Lower lobe of right lung (tissue), 2 donors: ENCODE measurements at places on chromosomes 4 and X.

GRCh38 chrX:150692831-150693724 lies at the start of gene MTMR1:
Gene MTMR1, plus strand, starts transcription at chrX:150693396. Its CDS starts 135 bp downstream, at chrX:150693531.
- DNase-seq = peak; percentile 48

DNA sequence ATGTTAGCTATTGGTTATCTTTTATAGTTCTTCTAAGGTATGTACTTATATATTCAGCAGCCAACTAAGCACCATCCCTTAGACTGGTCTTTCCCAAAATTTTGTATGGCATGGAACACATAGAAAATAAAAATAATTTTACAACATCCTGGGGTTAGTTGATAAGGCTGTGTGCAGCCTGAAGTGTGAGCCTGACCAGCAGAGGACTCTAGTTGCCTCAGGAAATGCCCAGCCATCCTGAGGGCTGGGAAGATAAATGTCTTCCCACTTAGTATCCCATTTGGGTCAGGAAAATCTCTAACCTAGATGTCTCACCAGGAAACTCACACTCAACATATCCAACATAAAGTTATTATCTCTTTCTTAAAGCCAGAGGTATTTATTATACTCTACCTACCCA lies 251.4 kb upstream of the POF1B start:
- no peak for DNase-seq

DNA sequence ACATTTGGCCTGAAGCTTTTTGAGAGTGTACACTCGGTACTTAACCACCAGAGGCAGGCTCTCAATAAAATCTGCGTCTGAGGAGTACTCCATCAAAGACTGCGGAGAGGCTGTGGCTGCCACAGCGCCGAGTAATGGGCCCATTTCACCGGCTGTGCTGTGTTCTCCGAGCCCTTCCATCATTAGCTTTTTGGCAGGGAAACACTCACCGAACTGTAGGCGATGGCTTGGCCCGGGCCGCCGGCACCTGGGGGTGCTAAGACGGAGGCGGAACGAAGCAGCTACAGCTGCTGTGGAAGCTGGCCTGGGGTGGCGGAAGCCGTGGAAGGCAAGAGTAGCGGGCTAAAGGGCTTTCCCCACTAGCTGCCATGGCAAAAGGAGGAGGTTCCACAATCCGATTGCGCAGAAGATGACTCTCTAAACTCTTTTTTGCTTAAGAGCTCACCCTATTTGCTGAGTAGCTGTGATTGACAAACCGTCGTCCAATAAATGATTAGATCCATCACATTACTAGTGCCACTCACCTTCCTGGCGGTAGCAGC lies 48.5 kb upstream of the PABPC1L2A start:
- no peak for DNase-seq

- no peak for DNase-seq
Measured at GRCh38 chrX:116111934-116112595, 58.5 kb upstream of the AGTR2 start.

GRCh38 chr4:17859793-17860406 lies 49.1 kb downstream of the NCAPG start:
- DNase-seq = no peak

- DNase-seq = no peak
Measured at GRCh38 chr4:123830930-123831329, 434.3 kb downstream of the SPRY1 start.

GRCh38 chr4:110683601-110684000 lies 60.7 kb upstream of the PITX2 start:
- no peak for DNase-seq

DNA sequence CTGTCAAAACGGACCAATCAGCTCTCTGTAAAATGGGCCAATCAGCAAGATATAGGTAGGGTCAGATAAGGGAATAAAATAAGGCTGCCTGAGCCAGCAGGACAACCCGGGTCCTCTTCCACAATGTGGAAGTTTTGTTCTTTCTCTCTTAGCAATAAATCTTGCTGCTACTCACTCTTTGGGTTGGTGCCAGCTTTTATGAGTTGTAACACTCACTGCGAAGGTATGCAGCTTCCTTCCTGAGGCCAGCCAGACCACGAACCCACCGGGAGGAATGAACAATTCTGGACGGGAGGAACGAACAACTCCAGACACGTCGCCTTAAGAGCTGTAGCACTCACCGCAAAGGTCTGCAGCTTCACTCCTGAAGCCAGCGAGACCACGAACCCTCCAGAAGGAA lies 287.8 kb downstream of the RAPGEF2 start:
- DNase-seq = no peak

- DNase-seq = no peak
Measured at GRCh38 chr4:39961311-39961877, 16.3 kb downstream of the PDS5A start.

- DNase-seq = no peak
Measured at GRCh38 chrX:65707151-65707550, 39.7 kb downstream of the MSN start.

- DNase-seq = no peak
Measured at GRCh38 chr4:5203309-5203992, 152.2 kb downstream of the STK32B start.

DNA sequence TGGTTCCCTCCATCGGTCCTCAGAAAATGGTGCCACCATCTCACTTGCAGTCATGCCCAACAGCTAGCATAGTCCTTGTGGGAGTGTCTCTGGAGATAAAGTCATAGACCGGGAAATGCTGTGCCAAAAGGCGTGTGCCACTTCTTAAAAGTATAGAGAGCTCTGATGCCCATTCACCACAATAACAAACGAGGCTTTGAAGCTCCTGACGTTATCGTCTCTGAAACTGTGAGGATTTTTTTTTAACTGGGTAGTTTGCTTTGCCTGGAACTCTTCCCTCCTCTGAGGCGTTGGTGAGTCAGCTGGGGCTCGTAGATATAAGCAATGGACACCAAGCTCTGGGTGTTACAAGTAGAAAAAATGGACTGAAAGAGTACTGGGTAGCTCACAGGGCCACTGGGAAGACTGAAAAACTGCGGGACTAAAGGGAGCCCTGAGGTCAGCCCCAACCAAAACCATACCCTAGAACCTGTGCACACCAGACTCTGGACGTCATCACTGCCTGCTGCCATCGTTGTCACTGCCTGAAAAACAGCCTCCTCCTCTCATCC lies 89.4 kb upstream of the TRIM2 start:
- DNase-seq = no peak

DNA sequence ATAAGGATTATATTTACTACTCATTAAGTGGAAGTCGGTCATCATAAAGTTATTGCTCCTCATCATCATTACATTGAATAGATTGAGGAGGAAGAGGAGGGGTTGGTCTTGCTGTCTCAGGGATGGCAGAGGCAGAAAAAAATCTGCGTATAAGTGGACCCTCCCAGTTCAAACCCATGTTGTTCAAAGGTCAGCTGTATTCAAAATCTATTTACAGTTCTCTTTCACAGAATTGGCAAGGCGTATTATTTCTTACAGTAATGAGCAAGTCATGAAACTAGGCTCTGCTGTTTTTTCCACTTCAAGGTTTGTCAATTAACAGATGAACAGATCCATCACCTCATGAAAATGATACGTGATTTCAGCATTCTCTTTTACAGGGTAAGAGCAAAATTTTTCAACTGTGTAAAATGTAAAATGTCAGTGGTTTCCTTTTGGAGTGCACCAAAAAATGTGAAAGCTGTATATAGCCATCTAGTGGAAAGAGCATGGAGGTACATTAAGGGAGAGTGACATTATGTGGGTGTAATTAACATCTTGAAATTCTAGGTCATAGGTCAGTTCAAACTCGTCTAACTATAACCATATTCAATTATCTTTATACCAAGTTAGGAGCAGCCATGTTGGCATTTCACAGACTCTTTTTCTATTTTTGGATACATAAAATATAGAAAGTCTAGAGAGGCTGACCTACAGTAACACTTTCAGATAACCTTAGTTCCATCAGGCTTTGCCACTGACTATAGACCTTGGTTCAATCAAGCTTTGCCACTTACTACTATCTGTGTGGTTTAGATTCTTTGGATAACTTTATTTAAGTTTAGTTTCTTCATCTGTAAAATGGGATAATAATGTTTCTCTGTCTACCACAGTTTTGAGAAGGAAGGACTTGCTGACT lies 30.1 kb downstream of the NEIL3 start:
- no peak for DNase-seq

DNA sequence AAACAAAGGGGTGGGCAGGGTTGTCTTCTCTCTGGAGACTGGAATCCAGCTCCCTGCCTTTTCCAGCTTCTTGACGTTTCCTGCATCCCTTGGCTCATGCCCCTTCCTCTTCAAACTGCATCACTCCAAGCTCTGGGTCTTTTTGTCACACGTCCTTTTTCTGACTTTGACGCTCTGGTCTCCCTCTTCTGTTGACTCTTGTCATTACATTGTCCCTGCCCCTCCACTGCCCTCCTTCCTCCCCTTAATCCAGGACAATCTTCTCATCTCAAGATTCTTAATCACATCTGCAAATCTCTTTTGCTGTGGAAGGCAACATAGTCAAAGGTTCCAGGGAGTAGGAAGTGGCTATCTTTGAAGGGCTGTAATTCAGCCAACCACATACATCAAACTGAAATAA lies 178.3 kb downstream of the TMA16 start:
- DNase-seq = no peak

- DNase-seq = no peak
Measured at GRCh38 chr4:165355900-165356300, 22.9 kb upstream of the CPE start.

DNA sequence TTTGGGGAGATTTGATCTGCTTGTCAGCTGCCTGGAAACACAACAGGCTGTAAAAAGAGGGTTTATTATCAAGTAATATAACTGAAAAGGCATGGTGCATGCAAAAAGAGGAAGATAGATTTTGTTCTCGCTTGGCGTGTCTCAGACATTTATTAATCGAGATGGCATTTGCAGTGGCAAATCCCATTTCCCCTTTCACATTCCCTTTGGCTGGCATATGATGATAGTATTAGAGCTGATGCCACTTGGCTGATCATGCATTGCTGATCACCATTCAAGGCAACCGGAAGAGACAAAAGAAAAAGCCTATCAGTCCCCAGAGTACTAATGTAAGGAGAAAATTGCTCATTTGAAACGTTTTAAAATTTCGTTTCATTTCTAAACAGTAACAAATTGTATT lies 101.8 kb downstream of the ZIC3 start:
- no peak for DNase-seq

DNA sequence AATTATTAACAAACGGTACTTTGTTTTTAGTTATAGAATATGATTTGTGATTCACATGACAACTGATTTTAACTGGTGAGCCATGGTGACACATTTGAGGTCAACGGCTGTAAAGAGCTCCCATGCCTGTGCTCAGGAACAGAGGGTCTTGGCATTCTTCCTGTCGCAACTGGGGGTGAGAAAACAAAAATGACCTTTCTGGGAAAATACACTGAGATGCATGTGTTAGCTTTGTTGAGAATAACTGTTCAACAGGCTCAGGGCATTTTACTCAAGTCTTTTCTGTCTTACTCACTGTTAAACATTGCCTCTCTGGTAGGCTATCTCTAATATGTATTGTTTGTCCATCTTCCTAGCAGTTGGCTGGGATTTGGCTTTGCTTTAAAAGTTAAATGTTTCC lies 57.1 kb upstream of the HPGD start:
- DNase-seq = no peak

- DNase-seq = no peak
Measured at GRCh38 chr4:141220271-141220670, 424 bp upstream of the ZNF330 start.

- no peak for DNase-seq
Measured at GRCh38 chr4:177251237-177251636, 58.4 kb upstream of the NEIL3 start.

GRCh38 chr4:175091649-175092048 lies 173.5 kb downstream of the ADAM29 start:
- DNase-seq = no peak

DNA sequence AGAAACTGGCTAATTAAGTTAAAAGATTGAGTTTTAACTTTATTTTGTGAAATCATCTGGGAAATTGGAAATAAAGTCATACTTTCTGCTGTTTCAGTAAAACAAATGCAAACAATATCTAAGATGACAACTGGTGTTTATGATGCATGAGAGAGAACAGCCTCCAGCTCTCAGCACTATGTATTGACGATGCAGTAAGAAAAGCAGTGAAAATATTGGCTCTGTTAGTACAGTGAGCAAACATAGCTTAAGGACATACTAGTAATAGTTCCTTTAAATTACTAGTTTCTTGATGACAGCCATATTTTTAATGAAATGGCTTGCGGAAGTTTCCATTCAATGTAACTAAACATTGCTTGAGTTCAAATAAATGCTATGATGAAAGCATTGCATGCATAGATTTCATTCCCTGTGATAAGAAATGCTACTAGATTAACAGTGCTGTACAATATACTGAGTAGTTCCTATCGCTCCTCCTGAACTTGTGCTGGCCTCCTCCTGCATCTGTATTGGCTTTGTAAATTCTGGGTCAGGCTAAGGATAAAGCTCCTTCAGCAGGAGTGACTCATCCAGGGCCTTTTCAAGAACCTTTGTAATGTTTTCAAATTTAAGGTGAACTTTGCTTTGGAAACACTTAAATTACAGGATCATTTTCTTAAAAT lies 11.6 kb downstream of the ARHGAP24 start:
- no peak for DNase-seq

DNA sequence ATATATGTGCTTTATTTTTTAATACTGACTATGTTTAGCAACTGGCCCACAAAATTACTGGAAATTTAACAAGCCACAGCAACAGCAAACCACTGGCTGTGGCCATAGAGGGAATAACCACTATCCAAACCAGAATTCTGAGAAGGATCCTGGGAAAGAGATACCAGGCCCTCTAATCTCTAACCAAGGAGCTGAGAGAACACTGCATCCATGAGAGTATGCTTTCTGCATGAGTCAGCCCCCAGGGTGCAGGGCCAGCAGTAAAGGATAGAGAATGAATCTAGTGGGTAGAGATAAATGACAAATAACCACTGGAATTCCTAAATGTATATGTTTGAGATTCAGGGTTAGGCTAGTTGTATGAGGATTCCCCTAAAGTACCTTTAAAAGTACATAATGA lies 221.8 kb downstream of the KIT start:
- no peak for DNase-seq

GRCh38 chr4:20944961-20945360 lies 244.7 kb downstream of the PACRGL start:
- no peak for DNase-seq
